Airway epithelial cell (primary cell): ENCODE measurements at places on chromosomes 12 and 14. TPM values are rescaled to one million over a fixed set of nuclear protein-coding genes. Genes with fewer than 3 reads are reported as not detected.

JKAMP gene
- total RNA-seq = 38.2 and 48.8 TPM in 2 replicates

LYZ gene
- 0.33 TPM in 1 of 2 replicates, not detected in the other for total RNA-seq

TIMM9 gene
- 57.2 and 59.3 TPM in 2 replicates for total RNA-seq

MANSC4 gene
- not detected in 2 replicates for total RNA-seq

NRL gene
- 0.23 and 1.5 TPM in 2 replicates for total RNA-seq

PELI2 gene
- 0.21 and 0.28 TPM in 2 replicates for total RNA-seq
